ENCODE measurements at places on chromosomes 5 and 9.

DNA sequence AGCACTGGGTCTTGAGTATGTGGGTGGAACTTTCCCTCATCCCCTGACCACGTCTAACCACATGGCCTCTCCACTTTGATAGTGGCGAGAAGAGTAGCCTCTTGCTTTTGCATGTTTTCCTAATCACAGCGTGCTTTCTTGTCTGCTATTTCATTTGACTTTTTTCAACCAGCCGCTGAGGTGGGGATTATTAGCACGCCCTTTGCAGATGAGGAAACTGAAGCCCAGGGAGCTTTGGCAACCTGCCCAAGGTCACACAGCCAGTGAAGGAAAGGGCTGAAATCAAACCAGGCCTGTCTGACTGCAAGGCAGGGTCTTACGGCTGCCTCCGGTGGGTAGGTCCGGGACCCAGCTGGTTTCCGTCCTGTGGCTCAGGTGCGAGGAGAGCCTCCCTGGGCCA, 106.5 kb upstream of the MSX2 start:
- DNase-seq, result no peak

DNA sequence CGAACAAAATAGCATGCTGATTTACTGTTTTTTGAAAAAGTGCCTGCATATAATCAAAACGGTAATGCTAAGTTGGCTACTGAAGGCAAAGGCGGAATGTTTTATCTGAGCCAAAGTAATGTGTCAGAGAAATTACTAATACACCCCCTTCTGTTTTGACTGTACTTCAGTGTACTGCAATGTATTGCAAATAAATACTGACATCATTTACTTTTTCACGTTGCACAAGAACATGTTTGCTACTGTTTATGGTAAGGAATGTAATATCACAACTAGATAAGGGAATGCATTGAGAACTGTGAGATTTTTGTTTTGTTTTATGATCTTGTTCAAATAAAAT, 813 bp upstream of the AGTPBP1 start:
- DNase-seq, result peak; percentile 10

DNA sequence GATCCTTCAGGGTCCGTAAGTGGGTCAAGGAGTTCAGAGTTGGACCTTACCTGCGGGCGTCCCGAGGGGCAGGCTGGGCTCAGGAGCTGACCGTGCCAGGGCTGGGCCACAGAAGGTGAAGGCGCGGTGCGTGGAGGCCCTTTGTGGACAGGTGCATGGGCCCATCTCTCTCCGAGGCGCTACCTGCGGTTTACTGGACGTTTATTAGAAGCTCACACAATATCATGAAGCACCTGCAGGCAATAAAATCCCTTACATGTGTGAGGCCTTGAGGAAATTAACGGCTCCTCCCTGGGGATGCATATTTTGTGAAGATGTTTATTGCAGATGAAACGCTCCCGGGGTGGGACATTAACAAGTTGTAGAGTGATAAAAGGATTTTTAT, 79.8 kb upstream of the LMX1B start:
- no peak for DNase-seq

DNA sequence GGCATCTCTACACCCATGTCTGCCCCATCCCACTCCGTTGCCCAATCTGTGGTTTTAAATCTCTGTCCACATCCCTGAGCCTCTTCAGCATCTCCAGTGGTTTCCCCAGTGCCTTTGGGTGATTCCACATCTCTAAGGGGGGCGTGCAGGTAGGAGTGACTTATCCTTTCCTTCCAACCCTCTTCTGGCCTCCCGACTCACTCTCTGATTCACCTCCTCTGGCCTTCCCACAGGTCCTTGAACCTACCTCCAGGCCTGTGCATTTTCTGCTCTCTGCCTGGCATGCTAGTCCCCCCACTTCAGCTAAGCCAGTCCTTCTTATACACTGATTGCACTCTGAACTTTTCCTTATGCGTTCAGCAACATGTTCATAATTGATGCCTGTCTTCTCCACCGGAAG, 99.0 kb downstream of the RALGPS1 start:
- no peak for DNase-seq

- DNase-seq, result no peak
Measured at GRCh38 chr9:92253656-92254055, 39.8 kb downstream of the IARS1 start.

GRCh38 chr9:113151696-113152630, 1.2 kb downstream of the SLC31A2 start:
- DNase-seq, result no peak

GRCh38 chr5:81883371-81883770, 88.5 kb upstream of the ATG10 start:
- no peak for DNase-seq

GRCh38 chr9:16236882-16237281, 633.6 kb downstream of the BNC2 start:
- no peak for DNase-seq

DNA sequence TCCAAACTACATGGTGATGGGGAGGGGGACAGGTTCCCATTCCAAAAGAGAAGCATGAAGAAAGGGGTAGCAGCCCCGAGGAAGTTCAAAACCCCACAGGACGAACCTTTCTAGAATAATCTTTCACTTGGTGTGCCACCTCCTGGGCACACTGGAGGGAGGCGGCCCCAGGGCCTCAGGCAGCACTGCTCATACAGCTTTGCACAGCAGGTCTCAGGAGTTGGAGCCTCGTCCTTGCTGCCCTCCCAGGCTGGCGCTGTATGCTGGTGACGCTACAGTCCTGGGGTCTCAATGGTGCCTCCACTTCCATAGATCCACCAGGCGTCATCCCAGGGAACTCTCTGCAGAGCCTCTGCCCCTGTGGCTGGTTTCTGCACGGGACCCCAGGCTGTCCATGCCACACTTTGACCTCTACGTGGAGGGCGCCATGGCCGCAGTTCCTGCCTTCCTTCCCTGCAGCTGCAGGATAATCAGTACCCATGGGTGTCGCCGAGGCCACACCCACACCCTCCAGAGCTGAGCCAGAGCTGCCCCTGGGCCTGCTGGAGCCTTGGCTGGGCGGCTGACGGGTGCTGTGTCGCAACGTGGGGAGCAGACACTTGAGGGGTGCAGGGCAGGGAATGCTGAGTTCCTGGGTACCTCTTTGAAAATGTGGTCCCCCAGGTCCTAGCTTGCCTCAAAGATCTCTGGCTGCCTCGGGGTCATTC, 95.3 kb downstream of the COL5A1 start:
- DNase-seq, result no peak

DNA sequence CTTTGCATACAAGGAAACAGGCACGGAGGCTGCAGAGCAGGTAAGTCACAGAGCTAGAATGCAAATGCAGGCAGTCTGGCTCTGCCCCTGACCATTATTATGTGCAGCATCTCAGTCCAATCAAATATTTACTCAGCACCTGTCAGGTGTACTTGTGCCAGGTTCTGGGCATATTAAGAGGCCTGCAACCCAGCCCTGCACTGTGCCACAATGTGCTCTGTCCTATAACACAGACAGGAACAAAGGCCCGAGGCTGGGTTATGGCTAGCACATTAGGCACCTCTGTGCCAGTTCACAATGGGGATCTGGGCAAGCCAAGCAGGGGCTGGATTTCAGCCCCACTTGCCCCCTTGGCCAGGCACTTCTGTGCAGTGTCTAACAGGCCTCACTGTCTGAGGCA, 14.0 kb downstream of the ARL15 start:
- no peak for DNase-seq

- peak; percentile 84 for DNase-seq
Measured at GRCh38 chr5:151080613-151081430, at the start of gene TNIP1. Gene TNIP1 (minus strand): TSS chr5:151081034. CDS start chr5:151065095, 15,939 bp downstream.

All from ACHN (cell line).